ENCODE measurements at places on chromosomes 1 and 21.

- DNase-seq: no peak
Measured at GRCh38 chr21:45069711-45070110, 4.7 kb upstream of the ADARB1 start.

DNA sequence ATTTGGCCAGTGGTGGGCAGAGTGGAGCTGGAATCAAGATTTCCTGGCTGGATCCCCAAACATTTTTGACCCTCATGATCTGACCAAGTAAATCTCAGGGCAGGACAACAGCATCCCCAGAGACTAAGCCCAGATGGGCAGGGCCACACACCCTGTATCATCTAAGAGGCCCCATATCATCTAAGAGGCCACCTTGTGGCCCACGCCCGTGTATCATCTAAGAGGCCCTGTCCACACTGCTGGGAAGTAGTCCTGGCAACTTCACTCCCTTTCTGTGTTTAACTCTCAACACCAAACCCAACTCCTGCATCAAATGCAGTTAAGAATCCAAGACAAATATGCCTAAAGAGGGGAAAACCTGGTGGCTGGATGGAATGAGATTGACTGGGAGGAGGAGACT lies 81.6 kb upstream of the SSX2IP start:
- DNase-seq: no peak

GRCh38 chr21:45393021-45393420 lies 11.9 kb upstream of the COL18A1 start:
- DNase-seq: no peak

- DNase-seq: no peak
Measured at GRCh38 chr1:154466206-154466605, 35.8 kb upstream of the TDRD10 start.

DNA sequence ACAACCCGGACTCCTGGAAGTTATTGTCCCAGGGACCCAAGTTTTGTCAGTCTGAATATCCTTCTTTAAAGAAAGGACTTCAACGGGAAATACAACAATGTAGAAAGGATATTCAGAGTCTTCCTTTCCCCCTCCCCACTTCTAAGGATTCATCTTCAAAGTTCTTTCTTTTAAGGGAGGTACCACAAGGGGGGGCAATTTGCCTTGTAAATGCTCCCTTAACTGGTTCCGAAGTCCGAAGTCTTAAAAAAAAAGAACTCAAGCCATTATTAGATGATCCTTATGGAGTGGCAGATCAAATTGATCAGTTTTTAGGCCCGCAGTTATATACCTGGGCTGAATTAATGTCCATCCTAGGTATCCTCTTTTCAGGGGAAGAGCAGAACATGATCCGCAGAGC lies 47.0 kb downstream of the SERINC2 start:
- no peak for DNase-seq

DNA sequence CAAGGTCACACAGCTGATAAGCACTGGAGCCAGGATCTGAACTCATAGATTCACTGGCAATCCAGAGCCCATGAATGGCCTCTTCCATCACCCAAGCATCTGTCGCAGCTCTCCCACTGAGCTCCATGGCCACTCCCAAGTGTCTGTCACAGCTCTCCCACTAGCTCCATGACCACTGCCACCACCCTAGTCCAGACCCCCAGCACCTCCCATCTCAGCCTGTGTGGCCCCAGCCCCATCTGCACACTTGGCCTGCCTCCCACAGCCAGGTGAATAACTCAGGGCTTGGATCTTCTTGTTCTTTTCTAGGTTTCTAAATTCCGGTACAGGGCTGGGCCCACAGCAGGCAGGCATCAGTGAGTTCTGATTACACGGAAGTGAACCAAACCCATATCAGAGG lies 76.0 kb downstream of the GLIS1 start:
- no peak for DNase-seq

- no peak for DNase-seq
Measured at GRCh38 chr21:42518215-42518614, 4.6 kb downstream of the SLC37A1 start.

DNA sequence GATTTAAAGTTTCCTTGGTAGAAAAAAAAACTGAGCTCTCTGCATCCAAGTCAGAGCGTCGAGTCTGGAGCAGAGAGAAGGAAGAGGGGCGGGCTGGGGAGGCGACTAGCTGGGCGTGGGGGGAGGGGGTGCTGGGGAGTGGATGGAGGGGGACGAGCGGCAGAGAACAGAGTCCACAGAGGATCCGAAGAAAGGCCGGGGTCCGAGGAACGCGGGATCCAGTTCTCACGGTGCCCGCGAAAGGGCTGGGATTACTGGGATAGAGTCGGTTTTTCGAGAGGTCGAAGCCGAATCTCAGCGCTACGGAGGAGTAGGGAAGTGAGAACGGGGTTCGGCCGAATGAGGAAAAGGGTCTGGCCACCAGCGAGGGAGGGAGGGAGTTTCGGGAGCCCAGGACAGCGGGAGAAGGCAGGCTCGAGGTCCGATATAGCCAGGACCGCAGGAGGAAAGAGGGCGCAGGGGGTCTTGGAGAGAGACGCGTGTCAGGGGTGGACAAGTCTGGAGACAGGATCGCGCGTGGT lies 665 bp downstream of the DAB1 start:
- DNase-seq: no peak

GRCh38 chr1:92065042-92065441 lies 10.2 kb downstream of the SETSIP start:
- no peak for DNase-seq

DNA sequence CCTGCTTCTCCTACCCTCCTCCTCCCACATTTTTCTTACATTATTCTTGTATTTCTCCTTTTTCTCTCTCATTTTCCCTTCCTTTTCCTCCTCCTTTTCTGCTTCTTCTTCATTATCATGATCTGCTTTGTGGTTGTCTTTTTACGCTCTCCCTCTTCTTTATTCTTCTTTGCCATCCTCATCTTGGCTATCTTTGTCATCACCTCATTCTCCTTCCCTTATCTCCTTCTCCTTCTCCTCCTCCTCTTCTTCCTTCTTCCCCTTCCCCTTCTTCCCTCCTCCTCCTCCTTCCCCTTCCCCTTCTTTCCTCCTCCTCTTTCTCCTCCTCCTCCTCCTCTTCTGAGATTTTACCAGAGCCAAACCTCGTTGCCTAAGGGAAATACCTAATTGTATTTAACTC lies 30.5 kb downstream of the RNF187 start:
- DNase-seq: no peak

DNA sequence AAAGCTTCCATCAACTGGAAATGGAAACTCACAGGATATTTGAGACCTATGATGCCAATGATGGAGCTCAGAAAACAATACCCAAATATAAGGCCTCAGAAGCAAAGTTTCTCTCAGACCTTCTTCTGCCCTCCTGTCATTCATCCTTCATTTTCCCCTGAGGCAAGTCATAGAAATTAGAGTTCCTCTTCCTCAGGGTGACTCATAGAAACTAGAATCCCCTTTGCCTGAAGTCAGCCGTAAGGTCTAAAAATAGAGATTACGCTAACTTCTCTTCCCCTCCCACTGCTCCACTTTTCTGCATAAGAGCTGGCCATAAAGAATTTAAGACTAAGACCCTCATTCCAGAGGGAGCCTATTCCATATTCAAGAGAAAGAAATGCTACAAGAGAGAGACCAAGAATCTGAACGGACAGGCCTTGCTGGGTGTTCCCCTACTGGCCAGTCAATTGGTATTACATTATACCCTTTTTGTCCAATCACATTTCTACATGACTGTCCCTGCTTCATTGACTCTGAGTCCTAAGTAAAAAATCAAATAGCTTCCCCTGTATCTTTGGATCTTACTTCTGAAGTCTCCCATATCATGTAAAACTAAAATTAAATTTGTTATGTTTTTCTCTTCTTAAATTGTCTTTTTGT lies 994.9 kb downstream of the ADGRL2 start:
- no peak for DNase-seq

- no peak for DNase-seq
Measured at GRCh38 chr21:15141261-15141970, 76.6 kb upstream of the NRIP1 start.

GRCh38 chr1:175297291-175297690 lies 104.7 kb upstream of the KIAA0040 start:
- DNase-seq: no peak

DNA sequence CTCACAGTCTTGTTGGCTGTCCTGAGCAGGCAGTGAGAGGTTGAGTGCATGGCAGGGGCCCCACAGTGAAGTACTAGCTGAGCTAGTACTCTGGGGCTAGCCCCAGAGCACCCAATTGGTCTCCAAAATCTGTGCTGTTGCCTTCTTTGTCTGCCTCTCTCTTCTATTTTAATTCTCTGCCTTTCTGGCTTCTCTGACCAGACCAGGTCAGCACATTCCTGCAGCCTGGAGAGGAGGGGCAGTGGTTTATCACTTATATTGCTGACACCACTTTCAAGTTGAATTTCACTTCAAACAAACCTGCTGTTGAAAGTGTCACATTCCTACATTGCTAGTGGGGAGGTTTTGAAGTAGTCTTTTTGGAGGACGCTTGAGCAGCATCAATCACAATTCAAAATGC lies 628.7 kb downstream of the PTPRU start:
- DNase-seq: no peak

Data from activated CD8-positive, alpha-beta T cell treated with anti-CD3 and anti-CD28 coated beads for 36 hours (primary cell).